ENCODE measurements at places on chromosomes 4 and X.

DNA sequence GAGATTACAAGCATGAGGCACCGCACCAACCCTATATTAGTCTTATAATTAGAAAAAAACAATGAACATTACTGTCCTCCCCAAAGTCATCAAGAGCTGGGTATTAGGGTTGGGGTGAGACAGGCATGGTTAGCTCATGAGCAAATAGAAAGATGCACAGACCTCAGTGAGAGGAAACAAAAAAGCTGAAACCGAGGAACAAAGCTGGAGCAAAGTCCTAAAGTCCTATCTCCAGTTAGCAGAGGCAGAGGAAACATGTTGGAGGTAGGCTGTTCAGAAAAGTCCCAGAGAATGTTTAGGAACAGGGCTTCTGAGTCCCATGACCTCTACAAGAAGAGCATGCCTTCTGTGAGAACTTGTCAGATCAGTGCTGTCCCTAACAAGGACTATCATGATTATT lies 4.6 kb upstream of the PCYT1B start:
- no peak for DNase-seq
- H3K4me3 ChIP-seq = no peak overlapping the region
- H3K36me3 ChIP-seq = no peaks in the 10 kb centered on the region
- H3K27me3 ChIP-seq = peaks cover 57% of the 10 kb centered on the region
- peaks cover 10% of the 10 kb centered on the region for H3K4me1 ChIP-seq

GRCh38 chrX:46617906-46618305 lies 44.3 kb downstream of the CHST7 start:
- H3K4me1 ChIP-seq = peaks cover 9% of the 10 kb centered on the region
- no peak overlapping the region for H3K27ac ChIP-seq
- H3K27me3 ChIP-seq = peaks cover 51% of the 10 kb centered on the region
- H3K36me3 ChIP-seq = peaks cover 54% of the 10 kb centered on the region

DNA sequence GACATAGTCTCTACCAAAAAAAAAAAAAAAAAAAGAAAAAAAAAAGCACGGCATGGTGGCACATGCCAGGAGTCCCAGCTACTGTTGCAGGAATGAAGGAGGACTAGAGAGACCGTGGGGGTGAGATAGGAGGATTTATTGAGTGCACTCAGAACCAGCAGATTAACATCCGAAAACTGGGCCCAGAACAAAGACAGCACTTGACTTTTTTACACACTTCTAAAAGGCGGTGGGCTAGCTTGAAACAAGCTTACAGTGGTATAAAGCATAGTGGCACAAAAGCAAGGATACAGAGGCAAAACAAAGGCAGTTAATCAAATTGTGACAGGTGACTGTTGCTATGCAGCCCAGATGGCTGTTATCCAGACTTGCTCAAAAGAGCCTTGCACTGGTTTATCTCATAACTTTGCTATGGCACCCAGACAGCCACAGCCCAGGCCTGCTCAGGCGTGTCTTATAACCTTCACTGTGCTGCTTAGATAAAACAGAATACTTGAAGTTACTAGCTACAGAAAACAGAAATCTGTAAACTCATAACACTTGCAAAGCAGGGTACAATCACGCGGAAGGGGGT lies 9.9 kb upstream of the PI4K2B start:
- H3K36me3 ChIP-seq = peaks cover 73% of the 10 kb centered on the region
- no peaks in the 10 kb centered on the region for H3K27me3 ChIP-seq
- no peak for DNase-seq
- H3K4me3 ChIP-seq = no peak overlapping the region
- no peak overlapping the region for H3K27ac ChIP-seq
- H3K4me1 ChIP-seq = no peaks in the 10 kb centered on the region

DNA sequence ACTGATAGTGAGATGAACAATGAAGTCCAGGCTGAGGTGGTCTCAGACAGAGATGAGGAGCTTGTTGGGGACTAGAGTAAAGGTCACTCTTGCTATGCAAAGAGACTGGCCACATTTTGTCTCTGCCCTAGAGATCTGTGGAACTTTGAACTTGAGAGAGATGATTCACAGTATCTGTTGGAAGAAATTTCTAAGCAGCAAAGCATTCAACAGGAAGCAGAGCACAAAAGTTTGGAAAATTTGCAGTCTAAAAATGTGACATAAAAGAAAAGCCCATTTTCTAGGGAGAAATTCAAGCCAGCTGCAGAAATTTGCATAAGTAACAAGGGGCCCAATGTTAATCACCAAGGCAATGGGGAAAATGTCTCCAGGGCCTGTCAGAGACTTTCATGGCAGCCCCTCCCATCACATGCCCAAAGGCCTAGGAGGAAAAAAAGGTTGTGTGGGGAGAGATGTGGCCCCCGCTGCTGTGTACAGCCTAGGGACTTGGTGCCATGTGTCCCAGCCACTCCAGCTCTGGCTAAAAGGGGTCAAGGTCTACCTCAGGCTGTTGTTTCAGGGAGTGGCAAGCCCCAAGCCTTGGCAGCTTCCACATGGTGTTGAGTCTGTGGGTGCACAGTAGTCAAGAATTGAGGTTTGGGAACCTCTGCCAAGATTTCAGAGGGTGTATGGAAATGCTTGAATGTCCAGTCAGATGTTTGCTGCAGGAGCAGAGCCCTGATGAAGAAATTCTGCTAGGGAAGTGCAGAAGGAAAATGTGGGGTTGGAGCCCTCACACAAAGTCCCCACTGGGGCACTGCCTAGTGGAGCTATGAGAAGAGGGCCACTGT lies 262.8 kb downstream of the DKK2 start:
- H3K4me3 ChIP-seq = no peak overlapping the region
- no peaks in the 10 kb centered on the region for H3K27me3 ChIP-seq
- no peaks in the 10 kb centered on the region for H3K4me1 ChIP-seq
- DNase-seq = no peak

DNA sequence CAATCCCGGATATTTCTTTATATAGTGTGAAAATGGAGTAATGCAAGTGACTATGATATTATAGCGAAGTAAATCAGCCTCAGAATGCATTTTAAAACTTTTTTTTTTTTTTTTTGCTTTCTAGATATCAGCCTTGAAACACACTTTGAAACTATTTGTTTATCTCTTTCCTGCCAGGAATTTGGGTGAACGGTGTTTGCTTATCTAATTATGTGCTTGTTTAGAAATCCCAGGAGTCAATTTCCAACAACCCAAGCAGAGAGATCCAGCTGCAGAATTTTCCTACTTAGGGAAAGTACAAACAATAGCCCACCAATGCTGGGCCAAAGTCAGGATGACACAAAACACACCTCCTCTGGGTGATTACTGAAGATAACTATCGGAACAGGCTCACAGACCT lies 958.8 kb downstream of the PCDH18 start:
- no peak overlapping the region for H3K27ac ChIP-seq
- no peaks in the 10 kb centered on the region for H3K27me3 ChIP-seq
- no peak for DNase-seq

- peaks cover 3% of the 10 kb centered on the region for H3K27me3 ChIP-seq
- H3K36me3 ChIP-seq = no peaks in the 10 kb centered on the region
- DNase-seq = no peak
- no peak overlapping the region for H3K4me3 ChIP-seq
- no peak overlapping the region for H3K27ac ChIP-seq
These were observed 67.9 kb downstream of the ANK2 start for GRCh38 chr4:113117358-113117702.

GRCh38 chr4:19329077-19329476 lies 922.6 kb upstream of the SLIT2 start:
- H3K4me3 ChIP-seq = no peak overlapping the region
- no peaks in the 10 kb centered on the region for H3K4me1 ChIP-seq
- no peak for DNase-seq
- no peaks in the 10 kb centered on the region for H3K36me3 ChIP-seq
- H3K27ac ChIP-seq = no peak overlapping the region
- H3K27me3 ChIP-seq = no peaks in the 10 kb centered on the region

GRCh38 chr4:38013461-38014366 lies 53.5 kb downstream of the PTTG2 start:
- peaks cover 43% of the 10 kb centered on the region for H3K36me3 ChIP-seq
- DNase-seq = no peak
- H3K4me3 ChIP-seq = no peak overlapping the region
- H3K4me1 ChIP-seq = peaks cover 10% of the 10 kb centered on the region
- H3K27me3 ChIP-seq = no peaks in the 10 kb centered on the region
- no peak overlapping the region for H3K27ac ChIP-seq

DNA sequence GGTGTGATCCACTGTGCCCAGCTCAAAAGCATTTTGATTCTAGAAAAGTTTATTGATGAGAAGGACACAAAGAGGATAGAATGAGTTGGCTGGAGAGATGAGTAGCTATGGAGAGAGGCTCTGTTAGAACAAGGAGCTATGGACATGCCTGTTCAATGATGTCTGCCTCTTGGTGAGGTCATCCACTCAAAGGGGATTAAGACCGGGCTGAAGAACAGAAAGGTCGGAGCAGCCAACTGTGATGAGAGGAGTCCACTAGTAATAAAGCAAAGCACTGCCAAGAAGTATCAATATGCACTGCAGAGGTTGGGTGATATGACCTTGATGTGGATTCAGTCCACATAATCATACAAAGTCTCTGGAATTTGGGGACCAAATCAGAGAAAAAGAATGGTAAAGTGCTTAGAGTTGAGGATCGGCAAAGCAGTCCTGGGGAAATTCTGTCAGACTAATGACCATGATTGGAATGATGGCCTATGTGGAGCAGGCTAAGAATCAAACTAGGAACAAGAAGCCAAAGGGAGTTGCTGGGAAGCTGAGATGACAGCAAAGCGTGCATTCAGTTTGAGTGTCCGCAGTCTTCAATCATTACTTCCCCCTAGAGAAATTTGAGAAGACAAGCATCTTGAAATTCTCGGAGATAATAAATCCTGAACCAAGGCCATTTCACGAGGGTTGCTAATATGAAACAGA lies 55.7 kb upstream of the MMAA start:
- H3K4me1 ChIP-seq = no peaks in the 10 kb centered on the region
- H3K27me3 ChIP-seq = peaks cover 34% of the 10 kb centered on the region
- H3K27ac ChIP-seq = no peak overlapping the region

- no peak for DNase-seq
- H3K4me3 ChIP-seq = no peak overlapping the region
- no peaks in the 10 kb centered on the region for H3K27me3 ChIP-seq
- no peaks in the 10 kb centered on the region for H3K36me3 ChIP-seq
- H3K27ac ChIP-seq = no peak overlapping the region
These were observed 55.9 kb upstream of the GABRA2 start for GRCh38 chr4:46445710-46446314.

GRCh38 chr4:8195841-8196458 lies 3.1 kb upstream of the SH3TC1 start:
- H3K27me3 ChIP-seq = no peaks in the 10 kb centered on the region
- no peak overlapping the region for H3K4me3 ChIP-seq
- no peak overlapping the region for H3K27ac ChIP-seq
- no peak for DNase-seq
- H3K4me1 ChIP-seq = peaks cover 27% of the 10 kb centered on the region

DNA sequence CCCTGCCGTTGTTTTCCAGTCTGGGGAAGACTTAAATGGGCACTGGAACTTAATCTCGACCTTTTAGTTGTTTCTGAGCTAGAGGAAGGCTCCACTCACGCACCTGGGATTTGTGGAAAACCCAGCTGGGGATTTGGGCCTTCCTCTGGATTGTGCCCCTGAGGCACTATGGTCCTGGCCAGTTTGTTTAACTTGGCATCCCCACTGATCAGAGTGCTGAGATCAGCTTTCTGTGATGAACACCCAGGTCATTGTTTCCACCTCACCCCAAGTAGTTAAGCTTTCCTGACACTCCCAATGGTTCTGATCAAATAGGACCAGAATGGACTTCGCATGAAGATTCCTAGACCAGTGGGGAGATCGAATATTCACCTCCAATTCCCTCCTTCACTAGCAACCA lies 20.5 kb upstream of the NAP1L5 start:
- no peak overlapping the region for H3K4me3 ChIP-seq
- peaks cover 87% of the 10 kb centered on the region for H3K36me3 ChIP-seq
- H3K4me1 ChIP-seq = no peaks in the 10 kb centered on the region
- H3K27ac ChIP-seq = no peak overlapping the region
- no peaks in the 10 kb centered on the region for H3K27me3 ChIP-seq
- no peak for DNase-seq

- H3K4me3 ChIP-seq = peak overlapping the region; percentile 7
- peak overlapping the region; percentile 87 for H3K27ac ChIP-seq
- peaks cover 3% of the 10 kb centered on the region for H3K36me3 ChIP-seq
- DNase-seq = no peak
These were observed 6.3 kb downstream of the FMR1 start for GRCh38 chrX:147917700-147918695.

- H3K4me1 ChIP-seq = no peaks in the 10 kb centered on the region
- no peak overlapping the region for H3K27ac ChIP-seq
- no peaks in the 10 kb centered on the region for H3K27me3 ChIP-seq
- H3K36me3 ChIP-seq = no peaks in the 10 kb centered on the region
- DNase-seq = no peak
- no peak overlapping the region for H3K4me3 ChIP-seq
These were observed 127.2 kb upstream of the AGA start for GRCh38 chr4:177569434-177569833.

GRCh38 chr4:99462875-99463464 lies 27.8 kb upstream of the ADH7 start:
- no peaks in the 10 kb centered on the region for H3K36me3 ChIP-seq
- H3K27me3 ChIP-seq = peaks cover 12% of the 10 kb centered on the region
- H3K4me3 ChIP-seq = no peak overlapping the region
- H3K4me1 ChIP-seq = no peaks in the 10 kb centered on the region

DNA sequence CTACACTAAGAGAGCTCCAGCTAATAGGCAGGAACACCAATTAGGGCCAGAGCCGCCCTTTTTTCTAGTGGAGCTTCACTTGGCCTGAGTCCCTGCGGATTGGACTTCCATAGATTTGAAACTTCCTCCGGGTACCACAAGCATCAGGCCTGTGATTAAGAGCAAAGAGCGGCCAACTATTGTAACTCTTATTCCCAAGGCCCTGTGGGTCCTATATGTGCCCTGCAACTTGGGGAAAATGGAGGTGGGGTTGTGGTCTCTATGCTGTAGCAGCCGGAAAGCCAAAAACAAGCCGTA lies at the start of gene NCBP2L:
TSS of gene NCBP2L (plus strand) at position 198 of the 297 bp plus-strand sequence. CDS start 16,488 bp downstream, outside the sequence.
- H3K27ac ChIP-seq = peak within 1 kb of the TSS; percentile 53
- H3K4me1 ChIP-seq = peaks cover 15% of the 10 kb centered on the region
- no peak for DNase-seq
- H3K27me3 ChIP-seq = peaks cover 25% of the 10 kb centered on the region

- no peaks in the 10 kb centered on the region for H3K4me1 ChIP-seq
- DNase-seq = no peak
- H3K27me3 ChIP-seq = peaks cover 72% of the 10 kb centered on the region
- H3K36me3 ChIP-seq = no peaks in the 10 kb centered on the region
- no peak overlapping the region for H3K27ac ChIP-seq
- H3K4me3 ChIP-seq = no peak overlapping the region
These were observed 92.4 kb upstream of the AP1S2 start for GRCh38 chrX:15946783-15947580.

GRCh38 chr4:127936974-127937373 lies 28.0 kb downstream of the MFSD8 start:
- peaks cover 9% of the 10 kb centered on the region for H3K4me1 ChIP-seq
- peaks cover 36% of the 10 kb centered on the region for H3K36me3 ChIP-seq
- no peak for DNase-seq
- no peak overlapping the region for H3K4me3 ChIP-seq
- peak overlapping the region; percentile 6 for H3K27ac ChIP-seq

- peaks cover 3% of the 10 kb centered on the region for H3K4me1 ChIP-seq
- no peaks in the 10 kb centered on the region for H3K27me3 ChIP-seq
- no peak overlapping the region for H3K27ac ChIP-seq
- H3K36me3 ChIP-seq = no peaks in the 10 kb centered on the region
These were observed 82.9 kb downstream of the PDLIM5 start for GRCh38 chr4:94534401-94535312.

GRCh38 chrX:123859409-123859845 lies 426 bp upstream of the XIAP start:
- H3K27ac ChIP-seq = peak overlapping the region; percentile 93
- no peak for DNase-seq
- H3K4me3 ChIP-seq = peak overlapping the region; percentile 87
